ENCODE measurements at places on chromosomes 6 and 20.

GRCh38 chr6:133951881-133952814 is 876 bp upstream of the TBPL1 start:
- peak; percentile 49 for DNase-seq

GRCh38 chr6:89703292-89703691 is 64.7 kb upstream of the LYRM2 start:
- no peak for DNase-seq

DNA sequence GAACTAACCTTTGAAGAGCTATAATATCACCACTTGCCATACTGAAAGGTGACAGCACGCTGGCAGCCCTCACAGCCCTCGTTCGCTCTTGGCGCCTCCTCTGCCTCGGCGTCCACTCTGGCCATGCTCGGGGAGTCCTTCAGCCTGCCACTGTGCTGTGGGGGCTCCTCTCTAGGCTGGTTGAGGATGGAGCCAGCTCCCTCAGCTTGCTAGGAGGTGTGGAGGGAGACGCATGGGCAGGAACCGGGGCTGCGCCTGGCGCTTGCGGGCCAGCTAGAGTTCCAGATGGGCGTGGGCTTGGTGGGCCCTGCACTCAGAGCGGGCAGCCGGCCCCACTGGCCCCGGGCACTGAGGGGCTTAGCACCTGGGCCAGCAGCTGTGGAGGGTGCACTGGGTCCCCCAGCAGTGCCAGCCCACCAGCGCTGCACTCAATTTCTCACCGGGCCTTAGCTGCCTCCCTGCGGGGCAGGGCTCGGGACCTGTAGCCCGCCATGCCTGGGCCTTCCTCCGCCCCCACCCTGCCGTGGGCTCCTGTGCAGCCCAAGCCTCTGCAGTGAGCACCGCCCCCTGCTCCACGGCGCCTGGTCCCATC is 329.7 kb downstream of the LMBRD1 start:
- no peak for DNase-seq

GRCh38 chr6:149400050-149400449 is at the start of gene SUMO4:
TSS of gene SUMO4 (plus strand) at chr6:149400262. CDS start at chr6:149400392, 130 bp downstream.
- DNase-seq, result no peak

- DNase-seq, result no peak
Measured at GRCh38 chr6:116616737-116617053, 416 bp downstream of the RSPH4A start.

- no peak for DNase-seq
Measured at GRCh38 chr6:39804466-39805065, 12.4 kb downstream of the DAAM2 start.

GRCh38 chr6:133358574-133359150 is 117.5 kb downstream of the EYA4 start:
- no peak for DNase-seq

- no peak for DNase-seq
Measured at GRCh38 chr6:97459986-97460385, 177.0 kb upstream of the MMS22L start.

DNA sequence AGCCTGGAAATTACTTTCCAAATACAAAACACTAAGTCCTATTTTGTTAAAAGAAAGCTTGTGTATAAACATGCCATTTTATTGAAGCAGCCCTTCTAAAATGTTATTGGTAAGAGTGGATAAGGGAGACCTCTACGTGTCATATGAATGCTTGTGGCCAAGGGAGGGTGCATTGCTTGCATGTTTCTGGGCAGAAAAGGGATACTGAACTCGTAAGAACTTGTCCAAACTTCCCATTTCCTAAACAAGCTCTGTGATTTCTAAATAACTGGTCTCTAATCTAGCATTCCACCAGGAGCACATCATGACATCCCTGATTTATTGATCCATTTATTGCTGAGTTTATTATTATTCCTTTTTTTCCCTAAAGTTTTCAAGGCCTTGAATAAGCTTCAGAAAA is 474.1 kb downstream of the CD109 start:
- no peak for DNase-seq

DNA sequence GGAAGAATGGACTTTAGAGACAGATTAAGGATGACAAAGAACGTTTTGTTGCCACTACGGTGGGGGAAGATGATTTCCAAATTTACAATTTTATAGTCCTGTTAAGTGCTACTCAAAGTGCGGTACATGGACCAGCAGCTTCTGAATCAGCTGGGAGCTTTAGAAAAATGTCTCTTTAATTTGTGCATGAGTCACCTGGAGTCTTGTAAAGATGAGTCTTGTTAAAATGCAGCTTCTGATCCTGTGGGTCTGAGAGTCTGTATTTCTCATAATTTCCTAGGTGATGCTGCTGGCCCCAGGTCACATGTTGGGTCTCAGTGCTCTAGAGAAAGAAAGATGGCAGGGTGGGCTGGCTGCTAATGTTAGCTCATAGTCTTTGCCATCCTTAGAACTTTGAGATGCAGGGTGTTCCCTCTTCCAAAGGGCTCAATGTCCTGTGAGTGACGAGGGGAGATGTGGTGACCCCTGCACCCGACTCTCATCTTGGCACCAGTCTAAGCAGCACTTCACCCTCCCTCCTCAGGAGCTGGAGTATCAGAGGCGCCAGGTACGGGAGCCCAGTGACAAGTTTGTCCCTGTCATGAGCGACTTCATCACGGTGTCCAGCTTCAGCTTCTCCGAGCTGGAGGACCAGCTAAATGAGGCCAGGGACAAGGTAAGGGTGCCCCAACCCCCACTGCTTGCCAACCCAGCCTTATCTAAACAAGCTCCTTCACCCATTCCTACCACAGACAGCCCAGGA is 34.5 kb downstream of the MOCS1 start:
- DNase-seq, result no peak
